ENCODE measurements at places on chromosomes 3 and 15.
A peak's percentile ranks its signal among the peaks of the same experiment; 100 is the strongest.

DNA sequence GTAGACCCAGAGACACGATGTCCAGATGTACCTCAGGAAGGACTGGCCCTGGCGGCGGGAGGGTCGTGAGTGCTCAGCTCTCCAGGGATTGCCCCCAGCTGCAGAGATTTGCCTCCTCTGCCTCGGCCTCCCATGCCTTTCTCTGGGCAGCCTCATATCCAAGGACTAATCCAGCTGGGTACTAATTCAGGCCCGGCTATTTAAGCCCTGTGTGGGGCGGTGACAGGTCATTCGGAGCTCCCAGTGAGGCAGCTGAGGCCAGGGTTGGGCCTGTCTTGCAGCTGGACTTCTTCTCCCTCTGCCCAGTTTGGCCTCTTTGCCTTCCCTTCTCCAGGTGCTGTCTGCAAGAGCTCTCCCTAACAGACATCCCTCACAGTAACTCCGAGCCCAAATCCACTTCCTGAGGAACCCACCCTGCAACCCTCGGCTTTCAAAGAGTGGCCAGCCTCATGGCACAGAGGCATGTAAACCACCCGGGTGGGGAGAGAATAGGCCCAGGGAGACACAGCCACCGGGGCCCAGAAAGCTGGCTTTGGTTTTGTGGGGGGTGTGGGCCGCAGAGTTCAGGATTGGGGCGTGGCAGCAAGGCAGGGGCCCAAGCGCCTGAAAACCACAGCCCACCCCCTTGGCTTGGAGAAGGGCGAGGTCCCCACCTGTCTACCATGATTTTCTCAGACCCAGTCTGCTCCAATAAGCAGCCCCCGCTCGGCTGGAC, 85.8 kb downstream of the PPCDC start:
- DNase-seq: no peak

DNA sequence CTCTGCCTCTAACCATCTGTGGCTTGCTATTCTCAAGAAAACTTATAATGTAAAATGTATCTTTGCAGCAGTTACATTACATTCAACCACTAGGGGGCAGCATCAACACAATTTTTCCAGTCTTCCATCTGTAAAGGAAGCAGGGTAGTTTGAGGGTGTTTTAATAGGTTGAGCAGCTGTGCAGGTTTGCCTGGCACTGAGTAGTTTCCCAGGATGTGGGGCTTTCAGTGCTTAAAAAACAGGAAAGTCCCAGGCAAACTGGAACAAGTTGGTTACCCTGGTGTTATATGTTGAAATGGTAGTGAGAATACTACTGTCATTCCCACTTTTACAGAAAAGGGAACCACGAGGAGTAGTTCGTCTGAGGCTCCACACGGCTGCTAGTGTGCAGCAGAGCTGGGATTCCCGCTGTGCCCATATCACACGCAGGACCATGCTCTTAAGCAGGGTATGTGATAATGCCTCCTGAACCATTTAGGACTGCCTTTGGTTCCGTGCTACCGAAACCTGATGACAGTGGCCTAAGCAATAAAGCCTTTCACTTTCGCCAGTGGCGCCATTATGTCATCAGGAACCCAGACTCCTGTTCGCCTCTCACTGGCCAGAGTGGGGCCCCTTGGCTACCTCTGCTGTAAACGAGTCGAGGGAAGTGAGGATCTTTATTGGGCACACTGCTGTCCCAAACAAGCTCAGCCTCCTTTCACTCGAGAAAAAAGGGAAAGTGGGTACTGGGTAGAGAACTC, 64.7 kb upstream of the ZBTB38 start:
- DNase-seq: peak; percentile 76

DNA sequence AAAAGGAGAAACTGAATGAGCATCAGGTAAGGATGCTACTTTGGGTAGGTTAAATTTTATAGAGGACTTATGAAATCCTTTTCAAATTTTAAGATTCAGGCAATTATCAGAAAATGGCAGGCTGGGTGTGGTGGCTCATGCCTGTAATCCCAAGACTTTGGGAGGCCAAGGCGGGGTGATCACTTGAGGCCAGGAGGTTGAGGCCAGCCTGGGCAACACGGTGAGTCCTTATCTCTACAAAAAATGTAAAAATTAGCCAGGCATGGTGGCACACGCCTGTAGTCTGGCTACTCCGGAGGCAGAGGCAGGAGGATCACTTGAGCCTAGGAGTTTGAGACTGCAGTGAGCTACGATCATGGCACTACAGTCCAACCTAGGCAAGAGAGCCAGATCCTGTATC, 23.1 kb downstream of the DCUN1D1 start:
- DNase-seq: no peak

- DNase-seq: no peak
Measured at GRCh38 chr3:181056136-181056732, 66.7 kb upstream of the DNAJC19 start.

GRCh38 chr3:127588806-127589577, 1.5 kb downstream of the TPRA1 start:
- no peak for DNase-seq

DNA sequence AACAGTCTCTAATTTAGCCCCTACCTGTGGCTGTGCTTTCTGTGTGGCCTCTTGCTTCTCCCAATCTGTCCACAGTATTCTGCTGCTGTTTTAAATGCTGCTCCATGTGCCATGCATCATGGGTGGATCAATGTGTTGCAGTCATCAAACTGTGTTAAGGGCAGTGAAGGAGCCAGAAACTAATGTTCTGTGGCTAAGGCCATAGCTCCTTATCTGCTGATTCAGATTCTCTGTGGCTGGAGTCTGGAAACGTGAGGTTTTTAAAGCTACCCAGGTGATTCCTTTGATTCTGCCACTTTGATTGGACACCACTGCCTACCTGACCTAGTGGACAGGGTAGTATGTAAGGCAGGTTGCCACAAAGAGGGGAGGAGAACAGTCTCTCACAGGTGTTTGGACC, 44.8 kb downstream of the MORC1 start:
- no peak for DNase-seq

- DNase-seq: no peak
Measured at GRCh38 chr15:62665449-62665848, 377.1 kb upstream of the TPM1 start.

DNA sequence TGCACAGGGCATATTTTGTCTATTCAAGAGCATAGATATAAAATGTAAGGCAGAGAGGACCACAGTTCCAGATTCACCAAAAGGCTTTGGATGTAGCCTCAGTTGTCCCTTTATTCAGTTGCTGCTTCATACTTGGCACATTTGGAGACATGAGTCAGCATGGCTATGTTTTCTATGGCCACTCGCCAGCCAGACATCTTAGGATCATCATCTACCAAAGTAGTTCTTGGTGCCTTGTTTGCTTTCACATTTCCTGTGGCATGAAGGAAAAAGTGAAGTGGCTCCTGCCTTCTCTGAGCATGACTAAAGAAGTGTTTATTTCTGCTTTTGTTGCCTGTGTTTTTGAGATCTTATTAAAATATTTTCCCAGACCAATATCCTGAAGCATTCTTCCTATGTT, 7.2 kb downstream of the SUSD5 start:
- DNase-seq: no peak
